ENCODE measurements at places on chromosomes 3 and 15.

GRCh38 chr3:481680-482079, 285.1 kb downstream of the CHL1 start:
- DNase-seq: no peak

- DNase-seq: no peak
These were observed 83.8 kb upstream of the GALNT15 start for GRCh38 chr3:16090706-16091105.

DNA sequence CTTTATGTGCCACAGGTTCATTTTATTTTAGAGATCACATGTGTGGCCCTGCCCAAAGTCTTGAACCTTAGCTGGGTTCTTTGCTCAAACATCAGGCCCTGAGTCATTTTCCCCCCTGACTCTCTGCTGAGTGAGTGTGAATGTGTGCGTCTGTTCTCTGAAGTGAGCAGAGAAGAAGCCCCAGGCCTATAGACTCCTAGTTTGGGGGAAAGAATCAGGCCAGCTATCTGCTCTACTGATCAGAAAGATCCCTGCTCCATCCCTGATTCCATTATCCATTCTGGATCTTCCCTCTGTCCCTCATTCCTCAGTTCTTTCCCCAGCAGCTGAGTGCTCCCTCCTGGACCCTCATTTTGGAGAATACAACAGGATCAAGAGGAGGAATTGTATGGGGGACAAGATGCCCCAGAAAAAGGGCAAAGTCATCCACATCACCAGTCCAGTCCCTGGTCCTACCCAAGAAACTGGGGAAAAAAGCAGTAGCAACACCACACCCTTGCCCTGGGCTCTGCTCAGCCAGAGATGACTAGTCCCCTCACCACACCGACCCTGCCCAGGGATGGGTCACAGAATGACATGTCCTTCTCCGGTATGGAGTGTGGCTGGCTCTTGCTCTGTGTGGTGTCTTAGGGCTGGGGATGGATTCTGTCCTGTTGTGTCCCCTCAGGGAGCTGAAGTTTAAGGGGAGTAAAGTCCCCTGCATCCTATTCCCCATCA, 3.2 kb downstream of the DUOX1 start:
- DNase-seq: no peak

DNA sequence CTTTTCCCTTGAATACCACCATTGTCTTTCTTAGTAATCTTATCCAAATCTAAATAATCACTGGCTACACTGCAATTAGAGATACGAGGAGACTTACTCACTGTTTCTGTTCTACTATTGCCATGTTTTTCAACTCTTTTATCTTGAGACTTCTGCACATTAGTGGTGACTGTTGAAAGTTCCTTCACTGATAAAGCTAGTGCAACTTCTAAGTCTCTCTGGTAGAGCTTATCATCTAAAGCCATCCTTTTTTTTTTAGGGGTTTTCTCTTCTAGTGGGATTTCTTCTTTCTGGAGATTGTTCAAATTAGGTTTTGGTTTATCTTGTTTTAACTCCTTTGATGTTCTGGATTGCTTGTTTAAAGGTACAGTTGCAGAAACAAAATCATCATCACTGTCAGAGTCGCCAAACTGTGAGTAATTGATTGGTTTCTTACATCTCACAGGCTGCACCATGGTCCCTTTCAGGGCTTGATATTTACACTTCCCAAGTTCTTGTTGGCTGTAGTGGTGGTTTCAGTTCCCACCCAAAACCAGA, 37.7 kb downstream of the NCK1 start:
- no peak for DNase-seq

GRCh38 chr15:91925794-91926193, 72.3 kb downstream of the SLCO3A1 start:
- no peak for DNase-seq

GRCh38 chr15:49876401-49877038, 242.5 kb downstream of the ATP8B4 start:
- no peak for DNase-seq

GRCh38 chr3:46873521-46873920, 4.0 kb upstream of the PTH1R start:
- DNase-seq: no peak

Data from left renal cortex interstitium (tissue), 4 donors.